Muscle of arm (tissue), 14 donors: ENCODE measurements at places on chromosomes 2 and 18.

GRCh38 chr2:22701561-22702160 lies 683.3 kb upstream of the KLHL29 start:
- peak; percentile 71 for DNase-seq

- DNase-seq, result no peak
Observed at GRCh38 chr2:125085904-125086303, 1060.8 kb downstream of the CNTNAP5 start.

DNA sequence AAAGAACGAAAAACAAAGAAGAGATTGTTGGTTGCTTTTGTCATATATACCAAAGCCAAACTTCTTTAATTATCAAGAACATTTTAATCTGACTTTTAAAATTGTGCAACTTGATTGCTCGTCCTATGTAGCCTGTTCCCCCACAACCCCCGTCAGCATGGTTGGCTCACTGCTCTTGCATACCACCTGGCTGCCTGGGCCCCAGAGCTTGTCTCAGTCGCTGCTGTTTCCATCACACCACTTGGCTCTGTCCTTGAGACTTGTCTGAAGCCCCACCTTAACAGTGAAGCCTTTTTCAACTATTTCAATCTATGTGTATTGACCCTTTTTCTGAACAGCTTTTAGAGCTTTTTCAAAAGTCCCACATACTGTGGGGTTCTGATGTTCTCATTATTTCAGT lies 270.8 kb downstream of the ZNF407 start:
- DNase-seq, result no peak

- no peak for DNase-seq
Observed at GRCh38 chr2:176172007-176172894, 15.1 kb downstream of the HOXD3 start.

DNA sequence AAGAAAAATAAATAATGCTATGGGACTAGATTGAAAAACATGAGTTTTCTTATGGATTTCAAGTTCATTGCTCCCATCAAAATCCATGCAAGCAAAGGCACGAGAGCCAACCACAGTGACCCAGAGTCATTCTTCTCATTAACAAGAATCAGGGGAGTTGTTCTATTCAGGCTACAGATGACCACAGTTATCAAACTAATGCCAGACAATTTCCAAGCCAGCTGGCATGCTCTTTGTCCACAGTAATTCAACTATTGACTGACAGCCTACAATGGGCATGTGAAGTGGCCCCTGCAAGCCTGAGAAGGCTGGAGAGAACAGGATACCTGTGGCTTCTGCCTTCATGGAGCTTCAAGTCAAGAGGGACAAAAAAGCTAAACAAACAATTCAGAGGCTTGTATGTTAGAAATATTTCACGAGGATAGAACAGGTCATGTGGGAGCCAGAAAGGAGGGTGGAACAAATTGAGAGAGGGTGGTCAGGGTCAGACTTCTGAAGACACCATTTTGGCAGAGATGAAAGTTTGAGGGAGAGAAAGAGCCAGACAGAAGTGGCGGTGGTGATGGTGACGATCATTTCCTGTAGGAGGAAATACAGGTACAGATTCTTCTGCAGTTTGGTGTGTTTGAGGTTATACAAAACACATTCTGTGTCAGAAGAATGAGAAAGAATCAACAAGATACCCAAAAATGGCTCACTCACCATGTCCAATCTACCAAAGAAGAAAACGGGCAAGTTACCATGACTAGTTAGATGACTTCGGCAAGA lies 732.4 kb downstream of the RNF144A start:
- DNase-seq, result no peak
